ENCODE measurements at places on chromosomes 16 and 17.

DNA sequence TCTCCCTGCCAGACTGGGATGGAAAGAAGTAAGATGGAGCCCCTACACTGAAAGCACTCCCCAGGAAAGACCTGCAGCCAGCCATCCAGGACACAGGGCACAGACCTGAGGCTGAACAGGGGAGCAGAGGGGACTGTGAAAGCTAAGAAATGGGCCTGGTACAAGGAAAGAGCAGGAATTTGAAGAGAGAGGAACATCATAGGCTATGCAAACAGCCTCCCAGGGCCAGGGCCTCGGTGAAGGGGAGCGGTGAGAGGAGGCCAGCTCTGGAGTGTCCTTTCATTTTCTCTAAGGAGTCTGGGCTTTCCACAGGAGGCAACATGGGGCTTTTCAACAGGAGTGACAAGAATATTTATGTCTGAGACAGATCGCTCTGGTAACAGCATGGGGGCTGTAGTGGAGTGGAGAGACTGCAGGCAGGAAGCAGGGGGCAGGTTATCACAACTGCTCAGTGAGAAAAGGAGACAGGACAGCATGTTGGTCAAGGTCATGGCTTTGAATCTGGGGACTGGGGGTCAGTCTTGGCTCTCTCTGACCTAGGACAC lies 50.1 kb downstream of the TOM1L2 start:
- DNase-seq = no peak

DNA sequence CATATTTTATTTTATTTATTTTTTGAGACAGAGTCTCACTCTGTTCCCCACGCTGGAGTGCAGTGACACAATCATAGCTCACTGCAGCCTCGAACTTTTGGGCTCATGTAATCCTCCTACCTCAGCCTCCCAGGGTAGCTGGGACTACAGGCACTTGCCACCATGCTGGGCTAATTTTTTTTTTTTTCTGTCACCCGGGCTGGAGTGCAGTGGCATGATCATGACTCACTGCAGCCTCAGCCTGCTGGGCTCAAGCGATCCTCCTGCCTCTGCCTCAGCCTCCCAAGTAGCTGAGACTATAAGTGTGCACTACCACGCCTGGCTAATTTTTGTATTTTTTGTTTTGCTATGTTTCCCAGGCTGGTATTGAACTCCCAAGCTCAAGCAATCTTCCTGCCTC lies 17.1 kb downstream of the UNC45B start:
- no peak for DNase-seq

- no peak for DNase-seq
Observed at GRCh38 chr16:88045820-88046303, 94.6 kb downstream of the BANP start.

GRCh38 chr16:68289621-68290329 lies 21.0 kb downstream of the SLC7A6OS start:
- DNase-seq = no peak

GRCh38 chr16:89599451-89599858 lies 14.0 kb upstream of the DPEP1 start:
- DNase-seq = no peak

DNA sequence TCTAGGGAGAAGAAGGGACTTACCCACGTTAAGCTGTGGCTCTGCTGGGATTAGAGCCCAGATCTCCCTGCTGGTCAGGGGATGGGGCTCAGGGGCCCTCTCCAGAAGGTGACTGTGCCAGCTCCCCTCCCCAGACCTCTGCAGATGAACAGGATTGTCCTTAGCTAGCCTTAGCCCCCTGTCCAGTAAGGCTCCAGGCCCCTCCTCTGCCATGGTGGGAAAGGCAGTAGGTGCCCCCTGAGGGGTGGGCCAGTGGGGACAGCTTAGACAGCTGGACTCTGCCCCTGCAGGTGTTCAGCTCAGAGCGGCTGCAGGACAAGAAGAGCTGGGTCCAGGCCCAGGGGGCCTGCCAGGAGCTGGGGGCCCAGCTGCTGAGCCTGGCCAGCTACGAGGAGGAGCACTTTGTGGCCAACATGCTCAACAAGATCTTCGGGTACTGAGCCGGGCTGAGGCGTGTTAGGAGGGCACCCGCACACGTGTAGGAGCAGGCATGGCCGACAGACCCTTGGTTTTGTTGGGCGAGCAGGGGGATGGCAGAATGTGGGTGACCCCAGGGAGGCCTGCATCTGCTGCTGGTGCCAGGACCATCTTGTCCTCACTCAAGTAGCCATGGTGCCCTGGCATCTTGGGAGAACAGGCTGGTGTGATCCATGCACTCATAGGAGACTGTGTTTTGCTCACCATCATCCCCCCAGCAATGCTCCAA lies 50.9 kb downstream of the MRC2 start:
- no peak for DNase-seq

DNA sequence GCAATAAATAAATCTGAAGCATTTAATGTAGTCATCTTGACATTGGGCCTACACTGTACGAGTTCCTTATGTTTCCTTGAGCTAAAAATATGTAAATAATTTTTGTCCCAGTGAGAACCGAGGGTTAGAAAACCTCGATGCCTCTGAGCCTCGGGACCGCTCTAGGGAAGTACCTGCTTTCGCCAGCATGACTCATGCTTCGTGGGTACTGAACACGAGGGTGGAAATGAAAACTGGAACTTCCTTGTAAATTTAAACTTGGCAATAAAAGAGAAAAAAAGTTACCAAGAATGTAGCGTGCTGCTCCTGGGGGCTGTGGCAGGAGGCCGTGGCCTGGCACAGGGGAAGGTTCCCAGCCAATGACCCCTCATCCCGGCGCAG lies 74.1 kb downstream of the SOCS1 start:
- no peak for DNase-seq

DNA sequence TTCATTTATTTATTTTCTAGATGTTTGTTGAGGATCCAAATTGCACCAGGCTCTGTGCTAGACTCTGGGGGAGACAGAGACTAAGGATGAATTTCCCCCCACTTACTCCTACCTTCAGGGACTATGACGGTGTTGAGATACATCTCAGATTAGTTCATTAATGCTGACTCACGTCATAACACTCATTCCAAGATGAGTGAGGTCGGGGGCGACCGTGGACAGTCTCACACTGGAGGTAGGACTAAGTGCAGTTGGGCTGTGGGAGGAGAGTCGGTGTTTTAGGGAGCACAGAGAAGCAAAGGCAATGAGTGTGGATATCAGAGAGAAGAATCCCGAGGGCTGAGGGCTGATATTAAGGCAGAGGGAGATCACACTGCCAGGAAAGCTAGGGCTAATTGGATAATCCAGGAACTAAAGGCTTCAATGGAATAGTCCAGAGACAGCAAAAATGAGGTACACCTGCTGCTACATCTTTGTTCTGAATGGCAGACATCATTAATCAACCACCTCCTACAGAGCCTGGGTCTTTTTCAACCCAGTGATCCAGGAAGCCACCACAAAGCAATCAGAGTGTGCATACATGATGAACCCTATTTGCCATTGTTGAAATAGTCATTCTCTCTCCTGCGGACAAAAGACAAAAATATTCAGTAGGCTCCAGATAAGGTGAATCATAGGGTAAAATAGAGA lies 38.6 kb upstream of the CACNG4 start:
- no peak for DNase-seq

DNA sequence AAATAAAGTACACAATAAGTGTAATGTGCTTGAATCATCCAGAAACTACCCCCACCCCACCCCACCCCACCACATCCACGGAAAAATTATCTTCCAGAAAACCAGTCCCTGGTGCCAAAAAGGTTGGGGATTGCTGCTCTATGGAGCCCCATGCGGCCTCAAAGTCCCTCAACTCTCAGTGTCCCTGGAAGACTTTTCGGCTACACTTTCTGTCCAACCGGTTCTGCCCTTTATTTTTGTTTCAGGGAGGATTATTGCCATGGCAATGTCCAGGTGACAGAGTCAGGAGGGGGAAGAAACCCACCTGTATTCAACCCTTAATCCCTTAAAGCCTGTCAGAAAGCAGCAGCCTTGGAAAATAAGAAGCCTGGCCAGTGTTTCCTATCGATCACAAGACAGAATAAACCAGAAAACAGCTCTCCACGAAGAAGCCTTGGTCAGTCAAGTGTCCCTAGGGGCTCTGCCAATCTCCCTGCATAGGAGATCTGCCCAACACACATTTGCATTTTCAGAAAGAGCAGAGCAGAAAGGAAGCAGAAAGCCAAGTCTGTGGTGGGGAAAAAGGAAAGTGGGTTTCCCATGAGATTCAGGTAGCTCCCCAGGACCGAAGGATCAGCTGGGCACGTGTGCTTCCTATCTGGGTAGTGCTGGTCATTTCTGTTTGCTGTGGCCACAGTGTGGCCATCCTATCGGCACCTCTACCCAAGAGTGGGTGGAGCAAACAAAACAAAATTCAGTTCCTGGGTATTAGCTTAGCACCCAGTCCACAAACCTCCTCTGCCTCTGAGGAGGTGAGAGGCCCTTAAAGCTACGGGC lies 342.7 kb downstream of the SOX9 start:
- no peak for DNase-seq

GRCh38 chr16:53404959-53405358 lies 29.3 kb upstream of the RBL2 start:
- no peak for DNase-seq
